ENCODE measurements at places on chromosomes 7 and 10.

DNA sequence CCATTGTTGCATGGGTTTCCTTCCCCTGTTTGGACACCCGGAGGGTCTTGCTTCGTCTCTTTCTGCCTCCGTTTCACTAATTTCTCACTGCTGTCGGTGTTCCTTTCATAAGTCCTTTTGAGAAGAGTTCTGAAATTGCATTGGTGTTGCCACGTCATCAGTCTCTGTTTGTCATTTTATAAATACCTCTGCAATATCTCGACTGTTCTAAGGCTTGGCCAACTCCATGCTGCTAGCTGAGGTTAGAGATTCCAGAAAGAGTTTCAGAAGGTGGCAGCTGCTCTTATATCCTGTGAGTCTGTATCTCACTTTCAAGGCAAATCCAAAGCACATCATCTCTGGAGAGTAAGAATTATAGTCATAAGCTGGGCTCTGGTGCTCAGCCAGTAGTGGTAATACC lies 148.0 kb upstream of the INSYN2A start:
- H3K4me1 ChIP-seq: no peaks in the 10 kb centered on the region
- H3K27ac ChIP-seq: no peak overlapping the region
- no peak for DNase-seq
- H3K4me3 ChIP-seq: no peak overlapping the region

DNA sequence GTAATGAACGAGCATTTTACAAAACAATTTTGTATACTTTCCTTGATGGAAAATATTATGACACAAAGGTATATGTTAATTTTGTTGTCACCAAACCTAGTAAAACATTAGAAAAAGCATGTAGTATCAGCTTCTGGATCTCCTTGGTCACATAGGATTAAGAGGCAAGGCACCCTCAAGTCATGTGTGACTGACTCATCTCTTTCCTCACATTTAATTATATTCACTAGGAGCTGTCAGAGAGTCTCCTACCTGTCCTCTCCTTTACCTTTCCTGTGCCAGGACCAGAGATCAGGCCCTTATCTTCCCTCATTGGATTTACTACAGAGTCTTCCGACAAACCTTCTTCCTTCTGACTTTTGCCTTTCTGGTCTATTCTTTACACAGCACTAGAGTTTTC lies 111.3 kb upstream of the RPA3 start:
- no peaks in the 10 kb centered on the region for H3K27me3 ChIP-seq
- DNase-seq: no peak
- H3K27ac ChIP-seq: no peak overlapping the region
- no peak overlapping the region for H3K4me3 ChIP-seq
- H3K36me3 ChIP-seq: no peaks in the 10 kb centered on the region

DNA sequence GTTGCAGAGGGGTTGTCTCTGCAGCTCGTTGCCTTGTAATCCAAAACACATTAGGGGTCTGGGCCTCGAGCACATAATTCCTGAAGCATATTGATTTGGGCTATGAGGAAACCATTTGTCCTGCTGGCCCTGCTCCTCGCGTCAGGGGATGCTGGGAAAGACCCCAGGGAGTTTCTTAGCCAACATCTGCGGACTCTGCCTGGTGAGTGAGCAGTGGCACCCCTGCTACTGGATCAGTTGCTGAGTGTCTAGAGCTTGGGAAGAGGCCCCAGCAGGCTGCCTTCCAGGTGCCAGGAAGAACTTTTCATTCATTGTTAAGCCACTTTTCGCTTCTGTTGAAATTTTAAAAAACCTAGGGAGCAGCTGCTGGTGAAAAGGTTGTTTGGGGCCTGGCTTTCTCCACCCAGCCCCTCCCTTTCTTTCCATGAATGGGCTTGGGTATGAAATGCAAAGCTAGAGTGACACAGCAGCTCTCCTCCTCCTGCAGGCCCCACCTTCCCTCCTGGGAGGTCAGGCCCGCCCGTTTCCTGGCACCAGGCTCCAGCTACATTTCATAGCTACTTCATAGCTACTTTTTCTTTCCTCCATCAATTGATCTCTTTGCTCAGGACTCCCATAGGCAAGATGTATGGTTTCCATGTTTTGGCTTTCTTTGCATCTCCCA lies 26.8 kb downstream of the TACR2 start:
- peak; percentile 64 for DNase-seq
- H3K4me1 ChIP-seq: no peaks in the 10 kb centered on the region
- peak overlapping the region; percentile 39 for H3K27ac ChIP-seq

- peak within 1 kb of the TSS; percentile 54 for H3K27ac ChIP-seq
- peak within 1 kb of the TSS; percentile 77 for H3K4me3 ChIP-seq
- H3K27me3 ChIP-seq: no peaks in the 10 kb centered on the region
- H3K36me3 ChIP-seq: peaks cover 15% of the 10 kb centered on the region
- H3K4me1 ChIP-seq: peaks cover 7% of the 10 kb centered on the region
Measured at GRCh38 chr10:73874267-73875138, at the start of gene CAMK2G. CAMK2G (minus strand) TSS chr10:73874555; CDS start chr10:73874461, 94 bp downstream.

DNA sequence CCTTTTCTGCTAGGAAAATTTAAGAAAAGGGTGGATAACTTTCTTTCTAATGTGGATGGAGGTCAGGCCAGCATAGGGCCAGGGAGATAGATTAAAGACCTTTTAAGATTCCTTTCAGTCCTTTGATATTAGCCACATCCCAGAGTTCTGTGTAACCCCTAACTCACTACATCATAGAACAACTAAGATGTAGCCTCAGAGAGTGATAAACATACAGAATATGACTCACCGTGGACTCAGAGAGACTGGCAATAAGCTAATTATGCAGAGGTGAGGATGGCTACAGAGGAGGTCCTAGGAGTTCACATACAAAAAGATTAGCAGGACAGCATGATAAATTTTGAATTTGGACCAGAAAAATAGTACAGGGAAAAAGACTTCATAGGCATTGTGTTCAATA lies 141.0 kb downstream of the AOAH start:
- no peaks in the 10 kb centered on the region for H3K36me3 ChIP-seq
- no peak overlapping the region for H3K4me3 ChIP-seq
- H3K27me3 ChIP-seq: no peaks in the 10 kb centered on the region
- DNase-seq: no peak
- no peak overlapping the region for H3K27ac ChIP-seq

DNA sequence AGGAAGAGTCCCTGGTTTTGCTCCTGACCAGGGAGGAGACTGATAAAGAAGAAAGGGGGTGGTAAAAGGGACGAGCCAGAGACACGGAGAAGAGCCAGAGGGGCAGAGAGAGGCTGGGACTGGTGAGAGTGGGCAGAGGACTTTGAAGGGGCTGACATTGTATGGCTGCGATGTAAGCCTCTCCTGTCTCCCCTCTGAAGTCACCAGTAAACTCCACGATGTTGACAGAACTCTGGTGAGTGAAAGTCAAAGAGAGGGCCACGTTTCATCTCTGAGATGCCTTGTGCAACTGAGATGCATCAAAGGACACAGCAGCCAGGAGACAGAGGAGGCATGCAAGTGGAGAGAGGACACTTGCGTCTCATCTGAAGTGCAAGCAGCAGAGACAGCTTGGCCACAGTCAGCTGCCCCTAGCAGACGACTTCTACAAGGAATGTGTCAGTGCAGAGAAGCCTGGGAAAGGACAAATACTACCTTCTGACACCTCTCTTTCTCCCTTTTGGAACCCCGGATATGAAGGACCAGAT lies 54.3 kb downstream of the SMKR1 start:
- no peak overlapping the region for H3K4me3 ChIP-seq
- DNase-seq: no peak
- no peak overlapping the region for H3K27ac ChIP-seq
- peaks cover 4% of the 10 kb centered on the region for H3K4me1 ChIP-seq

GRCh38 chr10:48598936-48599829 lies 5.7 kb downstream of the ARHGAP22 start:
- no peak for DNase-seq
- no peak overlapping the region for H3K4me3 ChIP-seq
- no peaks in the 10 kb centered on the region for H3K27me3 ChIP-seq
- H3K4me1 ChIP-seq: no peaks in the 10 kb centered on the region
